ENCODE measurements at places on chromosomes 1 and 21. TPM values are rescaled to one million over a fixed set of nuclear protein-coding genes. Genes with fewer than 3 reads are reported as not detected.

SAMSN1 gene
- 42.4 TPM for total RNA-seq

NR1I3 gene
- not detected for total RNA-seq

LMOD1 gene
- 26.5 TPM for total RNA-seq

RIPPLY3 gene
- total RNA-seq, result not detected

HSPA6 gene
- total RNA-seq, result 6.8 TPM

SMCP gene
- total RNA-seq, result not detected

GRCh38 chr1:87134061-87134460, 194.6 kb upstream of the LMO4 start:
- no peak for DNase-seq

- no peak for DNase-seq
Measured at GRCh38 chr1:200302192-200302920, 107.5 kb downstream of the ZNF281 start.

DNA sequence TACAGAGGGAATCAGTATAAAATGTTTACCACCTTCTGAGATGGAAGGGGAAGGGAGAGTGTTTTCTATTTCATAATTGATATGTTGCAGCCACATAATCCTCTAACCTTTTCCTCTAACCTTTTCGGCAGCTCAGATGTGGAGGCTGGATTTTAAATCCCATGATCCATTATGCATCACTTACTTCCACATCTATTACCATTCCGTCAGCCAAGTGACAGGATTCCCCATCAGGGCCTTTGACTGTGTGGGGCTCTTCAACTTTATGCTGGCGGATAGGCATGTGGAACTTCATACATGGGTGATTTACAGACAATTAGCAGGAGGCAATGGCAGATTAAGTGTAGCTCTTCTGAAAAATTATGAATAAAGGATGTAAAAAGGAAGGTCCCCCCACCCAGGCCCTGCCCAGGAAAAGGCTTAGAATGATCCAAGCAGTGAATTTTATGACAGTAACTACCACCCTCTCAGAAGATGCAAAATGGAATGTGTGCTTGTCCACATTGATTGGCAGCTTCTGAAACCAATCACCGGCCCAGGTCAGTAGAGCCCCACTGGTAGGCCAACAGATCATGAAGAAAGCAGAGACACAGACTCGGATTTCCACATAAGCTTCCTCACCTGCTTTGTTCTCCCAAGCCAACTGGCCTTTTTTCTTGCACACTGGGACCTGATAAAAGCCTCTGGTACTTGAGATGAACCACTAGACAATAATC, 147.0 kb downstream of the ST6GALNAC5 start:
- no peak for DNase-seq

DNA sequence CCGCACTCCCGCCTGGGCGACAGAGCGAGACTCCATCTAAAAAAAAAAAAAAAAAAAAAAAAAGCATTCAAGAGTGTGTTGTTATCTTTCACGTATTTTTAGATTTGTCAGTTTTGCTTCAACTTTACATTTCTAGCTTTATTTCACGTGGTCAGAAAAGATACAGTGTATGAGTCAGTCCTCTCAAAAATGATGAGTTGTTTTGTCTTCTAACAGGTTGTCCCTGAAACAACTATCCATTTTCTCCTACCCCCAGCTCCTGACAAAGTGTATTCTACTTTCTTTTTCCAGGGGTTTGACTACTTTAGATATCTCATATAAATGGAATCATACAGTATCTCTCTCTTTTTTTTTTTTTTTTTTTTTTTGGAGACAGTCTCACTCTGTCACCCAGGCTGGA, 5.5 kb upstream of the ZNF695 start:
- no peak for DNase-seq

DNA sequence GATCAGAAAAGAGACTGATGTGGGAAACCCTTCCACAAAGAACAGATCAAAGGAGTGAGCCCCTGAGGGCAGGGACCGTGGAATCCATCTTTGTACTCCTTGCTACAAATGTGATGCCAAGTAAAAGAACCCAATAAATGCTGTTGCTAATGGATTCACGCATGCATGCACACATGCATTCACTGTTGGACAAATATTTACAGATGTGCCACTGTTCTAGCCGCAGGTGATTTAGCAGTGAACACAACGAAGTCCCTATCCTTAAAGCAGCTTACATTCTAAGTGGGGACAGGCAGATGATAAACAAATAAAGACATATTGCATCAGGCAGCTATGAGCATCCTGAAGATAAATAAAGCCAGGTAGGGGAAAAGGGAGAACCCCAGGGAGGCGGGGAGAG, 67.8 kb downstream of the ITPKB start:
- DNase-seq, result no peak

- DNase-seq, result no peak
Measured at GRCh38 chr1:164716992-164717703, 158.2 kb downstream of the PBX1 start.

DNA sequence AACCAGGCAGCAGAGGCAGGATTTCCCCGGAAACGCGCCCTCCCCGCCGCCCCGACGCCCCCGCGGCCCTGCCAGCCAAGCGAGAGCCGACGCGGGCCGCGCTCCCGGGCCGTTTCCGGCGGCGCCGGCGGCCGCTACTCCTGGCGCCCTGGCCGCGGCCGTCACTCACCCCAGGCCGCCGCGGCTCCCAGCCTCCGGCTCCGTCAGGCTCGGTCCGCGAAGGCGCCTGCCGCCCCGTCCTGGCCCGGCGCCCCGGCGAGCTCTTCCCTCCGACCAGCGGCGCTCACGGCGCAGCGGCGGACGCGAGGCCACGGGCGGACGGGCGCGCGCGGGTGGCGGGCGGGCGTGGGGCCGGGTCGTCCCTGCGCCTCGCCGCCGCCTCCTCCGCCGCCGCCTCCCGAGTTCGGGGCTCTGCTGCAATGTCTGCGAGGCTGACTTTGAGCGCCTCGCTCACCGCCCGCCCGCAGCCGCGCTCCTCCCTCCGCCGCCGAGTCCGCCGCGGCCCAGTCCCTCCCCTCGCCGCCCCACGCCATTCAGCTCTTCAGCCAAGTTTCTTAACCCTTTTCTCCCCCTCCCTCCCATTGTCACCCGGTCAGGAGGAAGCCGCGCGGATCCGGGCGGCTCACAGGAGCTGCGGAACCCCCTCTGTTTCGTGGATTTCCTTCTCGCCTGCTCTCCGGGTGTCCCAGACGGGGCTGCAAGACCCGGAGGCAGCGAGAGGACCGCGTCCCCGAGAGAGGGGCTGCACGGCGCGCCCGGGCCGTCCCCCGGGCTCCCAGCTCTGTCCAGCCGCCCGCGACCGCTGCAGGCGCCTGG, at the start of gene NRIP1:
Gene NRIP1, minus strand, starts transcription at position 425 of the 816 bp plus-strand sequence. CDS start 96,808 bp downstream, outside the sequence.
- peak; percentile 98 for DNase-seq

DNA sequence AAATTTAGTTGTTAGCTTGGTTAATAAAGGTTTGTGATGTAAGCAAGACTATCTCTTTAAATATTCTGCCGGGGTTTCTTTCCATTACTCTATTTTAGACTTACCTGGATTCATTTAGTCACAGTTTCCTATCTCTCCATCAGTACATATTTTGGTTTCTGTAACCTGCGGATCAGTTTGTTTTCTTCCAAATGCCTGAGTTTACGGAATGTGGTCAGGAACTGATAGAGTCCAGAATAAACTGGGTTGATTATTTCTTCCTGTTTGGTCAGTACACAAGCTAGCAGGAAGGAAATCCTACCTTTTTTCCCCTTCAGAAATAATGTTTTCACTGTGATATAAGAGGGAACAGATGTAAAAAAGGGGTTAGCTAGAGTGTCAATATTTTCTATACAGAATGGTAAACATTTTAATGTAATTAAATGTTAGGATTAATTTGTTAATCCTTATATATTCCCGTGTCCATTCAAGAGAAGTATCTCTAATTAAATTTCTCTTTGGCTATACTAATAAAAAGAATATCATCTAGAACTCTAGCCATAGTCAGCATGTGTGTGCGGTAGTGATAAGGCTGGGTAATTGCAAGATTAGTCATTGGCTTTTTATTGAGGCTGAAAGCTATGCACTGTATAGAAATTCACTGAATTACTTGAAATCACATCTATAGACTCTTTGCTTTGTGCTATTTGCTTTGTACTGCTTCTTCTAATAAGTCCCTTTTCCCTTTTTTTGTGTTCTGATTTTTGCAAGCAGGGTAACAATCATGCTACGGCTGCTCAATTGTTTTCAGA, 144.7 kb upstream of the ADGRL4 start:
- no peak for DNase-seq

DNA sequence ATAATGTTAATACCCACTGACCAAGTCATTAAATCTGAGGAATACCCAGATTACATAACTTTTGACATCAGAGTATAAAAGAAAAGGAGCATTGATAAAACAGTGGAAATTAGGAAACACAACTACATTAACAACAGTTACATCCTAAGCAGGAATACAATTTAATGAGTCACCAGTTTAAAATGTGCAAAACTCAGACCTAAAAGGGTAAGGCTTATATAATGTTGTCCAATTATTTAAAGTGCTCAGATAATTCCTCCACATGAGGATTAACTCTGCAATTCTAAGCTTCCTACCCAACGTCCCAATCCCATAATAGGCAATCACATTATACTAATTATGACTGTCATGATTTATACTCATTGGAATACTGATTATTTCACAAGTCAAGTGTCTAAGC, 50.5 kb downstream of the ABL2 start:
- DNase-seq, result no peak

- no peak for DNase-seq
Measured at GRCh38 chr1:11107599-11107998, 7.9 kb upstream of the EXOSC10 start.

DNA sequence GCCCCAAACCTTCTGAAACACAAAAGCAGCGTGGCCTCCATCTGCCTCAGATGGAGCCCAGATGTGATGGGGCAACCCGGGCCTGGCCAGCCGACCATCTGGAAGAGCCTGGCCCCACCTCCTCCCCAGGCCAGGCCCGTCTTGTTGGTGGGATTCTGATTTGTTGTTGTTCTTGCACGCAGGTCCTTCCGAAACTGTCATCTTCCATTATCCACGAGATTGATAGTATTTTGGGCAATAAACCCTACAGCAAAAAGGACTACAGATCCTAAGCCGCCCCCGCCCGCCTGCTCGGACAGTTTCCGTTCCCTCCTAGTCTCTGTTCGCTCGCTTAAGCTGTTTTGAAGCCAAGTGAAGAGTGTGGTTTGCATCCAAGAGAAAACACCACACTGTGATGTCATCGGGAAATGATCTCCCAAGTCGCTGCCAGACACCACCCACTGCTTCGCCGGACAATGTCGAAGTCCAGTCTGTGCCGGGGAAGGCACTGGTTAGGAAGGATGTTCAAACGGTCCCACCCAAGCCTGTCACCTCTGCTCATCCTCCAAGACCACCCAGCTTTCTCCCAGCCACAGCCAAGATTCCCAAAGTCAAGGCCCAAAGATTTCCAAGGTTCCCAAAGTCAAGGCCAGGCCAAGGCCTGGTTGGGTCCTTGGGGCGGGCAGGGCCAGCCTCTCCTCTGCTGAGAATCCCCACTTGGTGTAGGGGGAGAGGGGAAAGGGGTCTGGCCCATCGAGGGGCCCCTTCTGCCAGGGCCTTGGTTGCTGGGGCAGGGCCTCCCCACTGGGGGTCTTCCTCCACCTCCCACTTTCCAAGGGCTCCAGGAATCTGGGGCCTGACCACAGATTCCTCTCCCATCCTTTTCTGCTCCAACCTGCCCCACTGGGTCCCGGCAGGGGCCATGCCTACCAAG, 52.9 kb downstream of the KCNAB2 start:
- no peak for DNase-seq

DNA sequence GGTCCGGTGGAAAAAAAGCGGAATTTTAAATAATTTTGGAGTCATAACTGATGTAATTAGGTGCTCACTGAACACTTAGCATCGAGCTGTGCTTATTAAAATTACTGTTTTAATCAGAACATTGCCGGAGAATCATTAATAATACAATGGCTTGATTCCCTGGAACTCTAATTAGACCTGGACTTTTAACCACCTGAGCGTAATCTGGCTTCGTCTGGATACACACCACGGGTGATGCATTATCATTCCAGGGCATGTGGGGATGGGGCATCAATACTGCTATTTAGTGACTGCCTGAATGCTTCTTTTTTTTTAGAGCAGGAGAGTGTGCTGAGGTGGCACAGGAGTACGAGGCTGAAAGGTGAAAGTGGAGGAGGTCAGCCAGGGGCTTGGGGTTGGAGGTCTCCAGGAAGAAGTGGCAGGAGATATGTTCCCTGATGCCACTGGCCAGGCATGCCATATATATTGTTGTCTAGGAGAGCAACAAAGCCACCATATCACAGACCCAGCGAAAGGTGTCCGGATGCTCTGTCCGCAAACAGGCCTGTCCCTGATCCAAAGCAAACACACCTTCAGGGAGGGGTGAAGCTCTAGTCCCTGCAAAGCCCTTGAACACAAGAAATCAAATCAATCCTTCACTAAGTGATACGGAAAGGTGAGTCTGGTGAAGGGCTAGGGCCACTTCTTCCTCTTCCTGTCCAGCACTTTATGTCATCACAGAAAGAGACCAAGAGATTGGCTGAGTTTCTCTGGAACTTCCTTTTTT, 125.2 kb downstream of the PLXNA2 start:
- DNase-seq, result no peak

- DNase-seq, result peak; percentile 86
Measured at GRCh38 chr21:44836666-44837471, 19.0 kb upstream of the SUMO3 start.

DNA sequence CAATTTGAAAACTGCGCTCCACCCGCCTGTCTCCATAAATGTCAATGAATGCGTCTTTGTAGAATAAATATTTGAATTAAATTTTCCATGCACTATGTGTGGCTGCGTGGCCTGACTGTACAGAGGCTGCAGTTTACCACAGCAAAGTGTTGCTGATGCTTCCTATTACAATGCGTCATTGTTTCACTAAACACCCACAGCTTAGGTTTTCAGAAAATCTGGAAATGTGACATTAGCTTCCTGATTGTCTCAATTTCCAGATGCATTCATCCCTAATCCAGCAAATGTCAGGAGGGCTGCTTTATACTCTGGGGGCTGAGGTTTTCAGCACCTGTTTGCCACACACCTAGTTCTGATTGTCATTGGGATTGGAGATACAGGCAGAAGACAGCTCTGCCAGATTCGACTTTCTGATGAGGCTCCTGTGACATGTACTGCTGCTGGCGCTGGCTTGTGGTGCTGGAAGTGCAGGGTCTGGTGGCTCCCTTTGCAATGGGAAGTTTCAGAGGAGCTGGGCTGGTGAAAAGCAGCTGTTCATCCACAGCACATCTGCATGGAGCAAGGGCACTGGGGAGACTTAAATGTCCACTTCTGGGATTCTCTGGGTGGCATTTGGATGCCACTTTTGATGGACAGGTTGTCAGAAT, 40.0 kb downstream of the URB2 start:
- DNase-seq, result no peak

DNA sequence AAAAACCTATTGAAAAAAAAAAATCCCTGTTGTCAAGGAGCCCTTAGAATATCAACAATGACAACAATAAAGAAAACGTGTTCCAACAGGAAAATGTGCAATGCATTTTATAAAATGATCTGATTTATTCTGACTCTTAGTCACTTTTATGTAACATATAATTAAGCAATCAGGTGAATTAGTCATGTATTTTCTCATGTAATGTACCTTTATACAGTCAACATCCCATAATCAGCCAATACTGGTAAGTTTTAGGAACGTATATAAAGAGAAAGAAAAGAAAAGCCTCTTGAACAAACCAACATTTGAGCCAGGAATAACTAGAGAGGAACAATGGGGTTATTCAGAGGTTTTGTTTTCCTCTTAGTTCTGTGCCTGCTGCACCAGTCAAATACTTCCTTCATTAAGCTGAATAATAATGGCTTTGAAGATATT, at the start of gene CLCA4:
Gene CLCA4, plus strand, starts transcription at position 292 of the 435 bp plus-strand sequence. Its CDS starts 42 bp downstream, at position 334.
- DNase-seq, result no peak

Data from mesenteric fat pad (tissue), 1 donor.